Dermis microvascular lymphatic vessel endothelial cell (primary cell): ENCODE measurements at places on chromosomes 5 and 9. TPM values are rescaled to one million over a fixed set of nuclear protein-coding genes. Genes with fewer than 3 reads are reported as not detected.
A peak's percentile ranks its signal among the peaks of the same experiment; 100 is the strongest.

- DNase-seq: no peak
These were observed 62.1 kb downstream of the KLF9 start for GRCh38 chr9:70352356-70352755.

- DNase-seq: no peak
These were observed 63.6 kb upstream of the SPEF2 start for GRCh38 chr5:35554016-35554415.

GRCh38 chr9:110049699-110050450, 158.1 kb downstream of the C9orf152 start:
- peak; percentile 43 for DNase-seq

DNA sequence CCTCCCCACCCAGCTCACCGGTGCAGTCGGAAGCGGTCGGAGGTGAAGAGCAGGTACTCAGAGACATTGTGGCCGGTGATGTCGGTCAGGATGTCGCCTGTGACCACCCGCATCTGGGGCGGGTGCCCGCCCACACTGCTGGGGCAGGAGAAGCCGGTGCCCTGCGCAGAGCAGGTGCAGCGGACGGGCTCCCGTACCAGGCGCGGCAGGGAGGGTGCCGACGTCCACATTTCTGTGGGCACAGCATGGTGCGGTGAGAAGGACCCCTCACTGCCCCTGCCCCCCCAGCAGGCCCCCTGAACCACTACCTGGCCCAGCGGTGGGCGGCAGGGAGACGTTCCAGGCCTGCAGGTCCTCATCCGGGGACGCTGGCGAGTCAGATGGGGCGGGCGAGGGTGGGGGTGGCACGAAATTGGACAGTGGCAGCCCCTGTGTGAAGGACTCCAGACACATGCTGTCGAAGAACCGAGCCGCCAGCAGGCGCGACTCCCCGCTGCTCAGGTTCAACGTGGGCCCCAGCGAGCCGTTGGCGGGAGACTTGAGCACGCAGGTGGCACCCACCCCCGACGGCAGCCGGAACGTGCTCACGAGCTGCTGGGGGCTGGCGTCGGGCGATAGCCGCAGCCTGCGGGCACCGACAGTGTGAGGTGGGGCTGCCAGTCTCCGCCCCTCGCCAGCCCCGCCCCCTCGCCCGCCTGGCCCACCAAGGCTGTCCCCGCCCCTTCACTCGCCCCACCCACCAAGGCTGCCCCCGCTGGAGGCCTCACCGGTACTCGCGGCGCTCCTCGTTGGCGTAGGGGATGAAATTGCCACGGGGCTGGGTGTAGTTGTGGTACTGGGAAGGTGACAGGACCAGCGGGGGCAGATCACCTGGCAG, 15.1 kb downstream of the ABCA2 start:
- DNase-seq: no peak

- no peak for DNase-seq
These were observed 169.3 kb downstream of the NTRK2 start for GRCh38 chr9:84838879-84839278.

FBP1 gene
- 0.51 and 0.64 TPM in 2 replicates for total RNA-seq

LHX6 gene
- 1.9 and 3.2 TPM in 2 replicates for total RNA-seq

IL3 gene
- not detected in 2 replicates for total RNA-seq
